DMS79 (cell line): ENCODE measurements at places on chromosomes 2 and 18.

DNA sequence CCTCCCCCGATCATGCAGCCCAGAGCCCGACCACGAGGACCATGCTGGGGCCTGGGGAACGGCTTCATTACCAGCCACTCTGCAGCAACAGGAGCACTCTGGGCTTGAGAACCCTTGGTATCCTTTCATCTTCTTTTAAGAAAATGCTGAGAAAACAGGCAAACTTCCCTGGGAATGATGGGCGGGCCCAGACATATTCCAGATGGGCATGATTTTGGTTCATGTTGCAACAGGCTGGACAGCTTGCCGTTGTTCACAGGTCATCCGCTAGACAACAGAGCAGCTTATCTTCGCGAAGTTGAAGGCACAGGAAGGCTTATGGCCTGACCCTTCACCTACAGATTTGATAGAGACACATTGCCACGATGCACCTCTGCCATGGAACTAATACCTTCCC is 121.0 kb downstream of the KLHL29 start:
- no peak for DNase-seq

- DNase-seq = no peak
Observed at GRCh38 chr2:177183860-177184259, 28.7 kb upstream of the HNRNPA3 start.

- DNase-seq = no peak
Observed at GRCh38 chr2:28608500-28609424, 112.9 kb downstream of the PLB1 start.

GRCh38 chr18:7657937-7658336 is 90.8 kb downstream of the PTPRM start:
- DNase-seq = no peak

- DNase-seq = peak; percentile 79
Observed at GRCh38 chr2:72887740-72888437, 681 bp downstream of the SPR start.

DNA sequence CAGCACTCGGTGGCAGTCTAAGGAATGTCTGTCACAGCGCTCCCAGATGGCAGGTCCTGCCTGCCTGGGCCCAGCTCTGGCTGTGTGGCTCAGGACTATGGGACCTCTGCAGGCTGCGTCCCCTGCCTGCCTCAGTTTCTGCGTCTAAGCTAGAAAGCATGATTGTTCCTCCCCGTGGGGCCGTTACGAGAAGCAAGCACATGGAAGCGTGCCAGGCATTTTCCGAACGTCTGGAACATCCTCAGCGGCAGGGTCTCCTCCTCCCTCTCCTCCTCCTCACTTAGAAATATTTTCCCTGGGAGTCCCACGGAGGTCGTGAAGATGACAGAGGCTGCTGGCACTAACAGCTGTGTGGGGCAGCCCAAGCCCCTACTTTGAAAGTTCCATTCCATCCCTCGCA is 43.3 kb downstream of the LRRFIP1 start:
- DNase-seq = no peak

DNA sequence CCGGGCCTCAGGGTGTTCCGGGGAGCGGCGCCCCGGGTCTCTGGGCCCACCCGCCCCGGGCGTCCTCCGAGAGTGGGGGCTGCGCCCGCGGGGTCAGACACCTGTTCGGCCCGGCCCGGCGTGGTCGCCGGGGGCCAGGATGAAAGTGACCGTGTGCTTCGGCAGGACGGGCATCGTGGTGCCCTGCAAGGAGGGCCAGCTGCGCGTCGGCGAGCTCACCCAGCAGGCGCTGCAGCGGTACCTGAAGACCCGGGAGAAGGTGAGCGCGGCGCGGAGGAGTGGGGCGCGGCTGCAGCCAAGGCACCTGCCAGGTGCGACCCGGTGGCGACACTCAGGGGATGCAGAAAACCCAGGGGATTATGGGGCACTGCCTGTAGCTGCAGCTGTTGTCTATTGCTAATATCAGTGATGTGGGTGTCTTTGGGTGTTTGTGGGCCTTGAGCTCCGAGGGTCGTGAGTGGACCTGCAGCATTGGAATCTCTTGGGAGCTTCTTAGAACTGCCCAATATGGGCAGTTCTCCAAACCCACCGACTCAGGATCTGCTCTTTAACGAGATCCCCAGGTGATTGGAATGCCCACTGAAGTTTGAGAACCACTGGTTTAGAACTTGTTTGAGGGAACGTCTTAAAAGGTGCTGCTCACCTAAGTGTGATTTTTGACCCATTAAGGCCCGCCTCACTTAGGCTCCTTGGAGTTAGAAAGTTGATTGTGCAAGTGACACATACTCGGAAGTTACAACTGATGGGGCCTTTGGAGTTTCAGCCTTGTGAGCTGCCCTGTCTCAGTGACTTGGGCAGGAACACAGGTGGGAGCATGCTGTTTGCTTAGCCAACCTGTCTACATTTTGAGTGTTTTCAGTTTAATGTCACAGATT is 823 bp downstream of the PARD3B start:
- peak; percentile 12 for DNase-seq

- DNase-seq = no peak
Observed at GRCh38 chr18:62144338-62144737, 42.5 kb downstream of the PIGN start.

- peak; percentile 40 for DNase-seq
Observed at GRCh38 chr2:46480562-46480961, 1.2 kb downstream of the TMEM247 start.

DNA sequence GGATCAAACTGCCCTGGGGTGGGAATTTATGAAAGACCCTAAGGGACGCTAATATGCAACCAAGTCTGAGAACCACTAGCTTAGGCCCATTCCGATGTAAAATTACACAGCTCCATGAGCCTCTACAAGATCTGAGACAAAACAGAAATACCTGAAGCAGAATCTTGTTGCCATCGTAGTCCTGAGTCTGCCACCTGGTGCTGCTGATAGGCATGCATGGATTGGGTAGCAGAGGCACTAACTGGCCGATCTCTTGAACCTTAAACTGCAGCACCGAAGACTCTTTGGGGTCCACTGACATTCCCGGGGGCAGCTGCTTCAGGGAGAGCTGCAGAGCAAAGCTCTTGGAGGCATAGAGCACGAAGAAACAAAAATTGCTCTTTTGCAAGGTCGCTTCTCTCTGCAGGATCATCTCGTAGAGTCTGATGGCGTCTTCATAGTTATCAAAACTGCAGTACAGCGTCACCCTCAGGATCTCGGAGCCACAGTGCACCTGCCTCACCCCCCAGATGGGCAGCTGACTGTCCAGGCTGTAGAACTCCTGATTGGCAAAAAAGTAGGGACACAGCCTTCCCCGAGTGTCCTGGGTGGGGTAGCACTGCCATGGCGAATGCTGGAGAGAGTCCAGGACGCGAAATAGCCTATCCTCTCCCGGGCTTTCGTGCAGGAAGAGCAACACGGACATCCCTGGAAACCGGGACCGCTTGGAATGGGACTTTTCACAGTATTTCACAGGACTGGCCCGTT is 848 bp downstream of the FAM124B start:
- no peak for DNase-seq

- DNase-seq = no peak
Observed at GRCh38 chr2:131058920-131059319, 34.3 kb downstream of the FAM168B start.

DNA sequence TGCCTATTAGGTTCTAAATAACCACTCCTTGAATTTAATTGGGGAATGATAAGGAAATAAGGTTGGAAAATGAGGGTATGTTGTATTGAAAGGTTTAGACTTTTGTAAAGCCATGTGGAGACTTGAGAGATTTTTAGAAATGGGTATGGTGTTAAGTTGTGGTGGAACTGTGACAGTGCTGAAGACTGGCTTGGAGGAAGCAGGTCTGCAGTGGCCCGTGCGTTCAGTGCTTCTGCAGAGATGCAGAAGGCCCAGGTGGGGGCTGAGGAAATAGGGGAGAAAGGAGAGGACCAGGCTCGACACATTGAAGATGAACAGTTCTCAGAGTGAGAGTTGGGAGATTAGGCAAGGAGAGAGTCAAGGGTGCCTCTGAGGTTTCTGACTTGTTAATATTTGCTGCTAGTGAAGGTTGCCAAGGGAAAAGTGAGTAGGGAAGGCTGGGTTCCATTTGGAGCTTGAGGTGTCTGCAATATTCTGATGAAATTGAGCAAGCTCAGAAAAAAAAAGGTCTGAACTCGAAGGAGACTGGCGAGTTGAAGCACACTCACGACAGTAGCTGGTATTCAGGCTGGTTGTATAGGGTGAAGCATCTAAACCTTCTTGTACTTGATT is 25.5 kb upstream of the SAG start:
- DNase-seq = no peak

- no peak for DNase-seq
Observed at GRCh38 chr2:1887915-1888314, 143.6 kb upstream of the PXDN start.

- no peak for DNase-seq
Observed at GRCh38 chr18:67281746-67282145, 234.8 kb downstream of the DSEL start.

DNA sequence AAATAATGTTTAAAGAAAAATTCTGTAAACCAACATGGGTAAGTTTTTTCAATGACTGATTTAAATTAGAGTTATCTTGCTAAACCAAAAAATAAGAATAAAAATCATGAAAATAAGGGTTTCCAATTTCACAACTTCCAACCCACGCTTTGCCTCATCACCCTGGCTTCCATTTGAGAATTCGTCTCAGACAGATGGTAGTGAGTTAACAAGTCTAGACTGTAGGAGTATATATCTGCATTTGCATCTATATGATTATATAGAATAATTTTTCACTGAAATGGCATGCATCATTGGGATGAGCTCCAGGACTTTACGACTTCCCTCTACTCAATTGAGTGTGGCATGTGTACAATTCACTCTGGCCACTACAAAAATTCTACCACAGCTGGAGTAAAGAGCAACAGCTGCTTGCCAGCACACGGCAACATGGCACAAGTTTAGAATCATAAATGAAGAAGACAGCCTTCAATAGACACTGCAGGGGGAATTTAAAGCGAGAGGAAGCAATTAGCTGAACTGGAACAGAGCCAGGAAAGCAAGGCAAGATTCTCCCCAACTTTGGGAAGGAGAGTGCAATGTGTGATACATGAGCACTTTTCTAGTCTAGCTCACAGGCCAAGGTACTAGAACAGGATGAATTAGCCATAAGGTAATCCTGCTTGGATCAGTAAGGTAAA is 1673.5 kb upstream of the CELF4 start:
- no peak for DNase-seq

GRCh38 chr2:32479993-32480392 is 123.2 kb downstream of the BIRC6 start:
- DNase-seq = no peak

DNA sequence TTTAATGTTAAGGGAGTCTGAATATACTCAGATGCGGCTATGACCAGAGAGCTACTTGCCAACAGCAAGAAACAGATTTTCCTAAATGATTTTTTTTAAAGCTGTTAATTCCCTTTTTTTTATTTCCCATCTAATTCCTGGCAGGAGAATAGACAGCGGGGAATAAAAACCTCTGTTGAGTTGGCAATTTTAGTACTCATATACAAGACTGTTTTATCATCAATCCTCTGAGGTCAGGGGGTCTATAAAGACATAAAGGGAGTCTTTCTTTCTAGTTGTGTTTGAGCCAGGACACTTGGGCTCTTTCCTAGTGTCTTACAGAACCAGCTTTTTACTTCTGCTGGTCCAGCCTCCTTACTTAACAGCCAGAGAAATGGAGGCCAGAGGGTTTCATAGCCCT is 29.4 kb downstream of the MAIP1 start:
- DNase-seq = no peak

DNA sequence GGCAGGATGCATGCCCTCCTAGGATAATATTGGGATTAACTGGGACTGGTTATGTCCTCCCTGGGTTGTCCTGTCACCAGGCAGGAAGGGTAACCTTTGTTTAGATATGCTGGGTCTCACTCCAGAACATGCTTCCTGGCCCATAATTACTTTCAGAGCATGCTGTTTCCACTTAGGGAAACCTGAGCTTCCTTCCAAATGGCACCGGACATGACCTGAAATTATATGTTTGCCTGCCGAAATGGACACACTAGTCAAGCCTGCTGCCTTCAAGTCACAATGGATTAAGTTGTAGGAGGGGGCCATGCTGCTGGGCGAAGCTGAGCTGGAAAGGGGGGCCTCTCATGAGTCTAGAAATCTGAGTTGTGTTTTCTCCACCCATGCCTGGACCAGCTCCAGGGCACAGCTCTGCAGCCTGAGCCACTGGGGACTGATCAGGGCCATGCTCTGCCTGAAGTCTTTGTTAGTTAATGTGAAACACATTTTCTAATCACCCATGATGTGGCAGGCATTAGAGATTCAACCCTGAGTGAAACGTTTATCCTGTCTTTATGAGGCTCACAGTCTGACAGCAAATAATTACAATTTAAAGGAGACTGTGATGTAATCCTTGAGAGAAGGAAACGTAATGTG is 273.3 kb downstream of the TNS1 start:
- DNase-seq = no peak

DNA sequence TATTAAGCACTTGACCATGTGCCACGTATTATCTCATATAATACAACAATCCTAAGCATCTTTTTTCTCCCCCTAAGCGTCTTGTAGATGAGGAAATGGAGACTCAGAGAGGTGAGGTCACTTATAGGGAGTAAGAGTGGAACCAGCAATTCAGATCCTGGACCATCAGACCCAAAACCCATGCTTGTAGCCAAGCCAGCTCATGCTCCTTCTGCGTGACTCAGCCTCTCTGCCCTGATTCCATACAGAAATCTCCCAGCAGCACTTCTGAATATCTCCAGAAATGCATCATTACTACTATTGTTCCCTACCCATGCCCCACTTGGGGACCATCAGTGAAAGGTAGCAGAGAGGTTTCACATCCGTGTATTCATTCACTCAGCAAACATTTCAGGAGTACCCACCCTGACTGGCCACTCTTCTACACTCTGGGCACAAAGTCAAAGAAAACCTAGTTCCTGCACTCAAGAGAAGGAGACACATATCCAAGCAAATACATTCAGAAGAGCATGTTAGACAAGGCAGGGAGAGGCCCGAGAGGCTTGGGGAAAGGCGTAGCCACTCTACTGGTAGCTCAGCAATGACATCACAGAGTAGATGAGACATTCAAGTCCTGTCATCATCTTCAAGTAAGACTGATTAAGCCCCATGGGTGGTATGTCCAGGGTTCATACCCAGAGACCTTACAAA is 141.9 kb downstream of the MTCL1 start:
- DNase-seq = no peak

DNA sequence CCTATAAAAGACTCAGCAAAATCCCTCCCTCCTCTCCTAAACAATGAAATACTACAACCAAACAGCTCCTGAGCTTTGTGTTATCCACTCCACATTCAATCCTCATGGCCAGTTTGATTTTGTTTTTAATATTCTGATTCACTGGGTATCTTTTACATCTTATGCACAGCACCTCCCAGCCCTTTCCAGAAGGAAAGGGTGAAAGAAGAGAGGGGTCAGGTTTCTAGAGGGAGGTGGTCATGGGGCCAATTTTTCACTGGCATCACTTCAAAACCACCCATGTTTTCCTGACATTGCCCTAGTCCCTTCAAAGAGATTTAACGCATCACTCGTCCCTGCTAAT is 315.6 kb downstream of the LPIN1 start:
- no peak for DNase-seq

- no peak for DNase-seq
Observed at GRCh38 chr18:60053747-60054304, 154.0 kb downstream of the PMAIP1 start.

GRCh38 chr2:86793752-86794151 is 3.0 kb upstream of the CD8A start:
- DNase-seq = no peak
